ENCODE measurements at places on chromosomes 5 and 9.

DNA sequence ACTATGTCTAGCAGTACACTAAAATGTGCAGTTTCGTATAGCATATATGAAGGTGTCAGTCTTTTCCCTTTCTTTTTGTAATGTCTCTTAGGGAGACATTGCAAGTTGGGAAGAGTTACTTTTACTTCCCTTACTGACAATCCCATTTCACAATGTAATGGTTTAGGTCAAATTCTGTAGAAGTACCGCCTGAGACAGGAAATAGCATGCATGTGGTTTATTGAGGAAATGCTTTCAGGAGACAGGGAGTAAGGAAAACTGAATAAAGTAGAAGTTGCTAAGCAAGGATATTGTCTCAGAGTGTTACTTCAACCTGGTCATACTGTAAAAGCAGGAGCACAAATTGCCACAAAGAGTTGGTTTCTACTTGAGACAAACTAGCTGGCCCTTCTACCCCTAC is 32.1 kb upstream of the MSANTD3 start:
- DNase-seq, result no peak

DNA sequence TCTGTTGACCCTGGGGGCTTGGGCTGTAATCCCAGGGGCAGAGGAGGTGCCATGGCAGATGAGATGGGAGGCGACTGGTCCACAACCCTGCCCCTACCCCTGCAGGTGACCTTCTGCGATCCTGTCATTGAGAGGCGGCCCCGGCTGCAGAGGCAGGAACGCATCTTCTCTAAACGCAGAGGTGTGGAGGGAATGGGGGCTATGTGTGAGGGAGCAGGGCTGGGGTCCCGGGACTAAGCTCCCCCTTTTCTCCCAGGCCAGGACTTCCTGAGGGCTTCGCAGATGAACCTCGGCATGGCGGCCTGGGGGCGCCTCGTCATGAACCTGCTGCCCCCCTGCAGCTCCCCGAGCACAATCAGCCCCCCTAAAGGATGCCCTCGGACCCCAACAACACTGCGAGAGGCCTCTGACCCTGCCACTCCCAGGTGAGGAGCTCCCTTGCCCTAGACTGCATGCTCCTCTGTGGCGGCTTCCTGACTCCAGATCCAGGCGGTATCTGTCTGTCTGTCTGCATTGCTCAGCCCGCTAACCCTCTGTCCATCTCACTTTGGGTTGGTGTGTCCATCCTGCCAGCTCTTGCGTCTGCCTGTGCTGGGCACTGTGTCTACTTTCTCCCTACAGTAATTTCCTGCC is 9.9 kb downstream of the ZDHHC12 start:
- no peak for DNase-seq

DNA sequence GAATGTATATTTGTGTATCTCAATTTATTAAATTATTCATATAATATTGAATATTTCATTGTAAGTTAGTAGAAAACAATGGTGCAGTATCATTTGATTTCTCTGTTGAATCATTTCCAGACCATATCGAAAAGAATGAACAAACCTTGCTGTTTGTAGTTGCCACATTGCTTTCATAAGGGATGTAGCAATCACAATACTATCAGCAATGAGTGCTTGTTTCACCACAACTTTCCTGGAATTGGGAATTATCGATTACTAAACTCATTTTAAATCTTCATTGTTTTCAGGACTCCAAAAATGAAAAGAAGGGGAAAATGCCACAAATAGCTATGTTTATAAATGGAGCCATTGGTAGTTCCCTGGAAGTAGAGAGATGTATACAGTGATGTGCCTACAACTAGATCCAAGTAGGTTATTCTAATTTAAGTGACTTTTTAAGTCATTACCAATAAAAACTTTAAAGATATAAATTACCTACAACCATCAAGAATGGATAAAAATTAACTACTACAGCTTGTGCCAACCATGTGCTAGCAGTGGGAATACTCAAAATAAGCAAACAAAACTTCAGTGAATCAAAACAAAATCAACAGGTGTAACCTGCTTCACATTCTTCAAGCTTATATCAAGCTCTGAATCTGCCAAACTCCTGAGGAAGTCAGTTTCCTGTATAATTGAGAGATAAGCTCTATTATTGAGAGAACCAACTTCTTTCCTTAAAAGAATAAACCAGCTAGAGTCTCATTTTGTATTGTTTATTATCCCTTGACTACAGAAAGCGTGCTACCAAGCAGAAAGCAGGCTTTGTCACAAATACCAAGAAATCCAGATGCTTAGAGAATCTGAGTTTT is 358.6 kb downstream of the ADGRV1 start:
- no peak for DNase-seq

DNA sequence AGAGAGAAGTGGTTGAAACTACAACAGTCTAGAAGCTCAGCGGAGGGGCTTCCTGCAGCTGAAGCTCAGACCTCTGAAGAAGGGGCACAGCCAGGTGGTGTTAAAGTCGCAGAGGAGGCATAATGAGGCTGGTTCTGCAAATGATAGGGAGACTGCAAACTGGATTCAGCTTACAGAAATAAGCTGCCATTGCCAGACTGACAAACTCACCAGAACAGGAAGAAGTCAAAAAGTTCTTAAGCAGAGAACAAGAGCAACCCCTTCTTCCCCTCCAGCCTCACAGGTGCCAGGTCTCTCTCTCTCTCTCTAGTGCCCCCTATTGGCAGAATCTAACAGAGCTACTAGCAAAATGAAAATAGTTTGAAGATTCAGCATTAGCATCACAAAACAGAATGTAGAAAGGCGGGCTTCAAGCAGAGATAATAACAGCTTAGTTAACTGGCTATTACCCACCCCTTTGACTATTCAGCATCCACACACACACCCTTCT is 76.7 kb downstream of the GRAMD2B start:
- DNase-seq, result no peak

DNA sequence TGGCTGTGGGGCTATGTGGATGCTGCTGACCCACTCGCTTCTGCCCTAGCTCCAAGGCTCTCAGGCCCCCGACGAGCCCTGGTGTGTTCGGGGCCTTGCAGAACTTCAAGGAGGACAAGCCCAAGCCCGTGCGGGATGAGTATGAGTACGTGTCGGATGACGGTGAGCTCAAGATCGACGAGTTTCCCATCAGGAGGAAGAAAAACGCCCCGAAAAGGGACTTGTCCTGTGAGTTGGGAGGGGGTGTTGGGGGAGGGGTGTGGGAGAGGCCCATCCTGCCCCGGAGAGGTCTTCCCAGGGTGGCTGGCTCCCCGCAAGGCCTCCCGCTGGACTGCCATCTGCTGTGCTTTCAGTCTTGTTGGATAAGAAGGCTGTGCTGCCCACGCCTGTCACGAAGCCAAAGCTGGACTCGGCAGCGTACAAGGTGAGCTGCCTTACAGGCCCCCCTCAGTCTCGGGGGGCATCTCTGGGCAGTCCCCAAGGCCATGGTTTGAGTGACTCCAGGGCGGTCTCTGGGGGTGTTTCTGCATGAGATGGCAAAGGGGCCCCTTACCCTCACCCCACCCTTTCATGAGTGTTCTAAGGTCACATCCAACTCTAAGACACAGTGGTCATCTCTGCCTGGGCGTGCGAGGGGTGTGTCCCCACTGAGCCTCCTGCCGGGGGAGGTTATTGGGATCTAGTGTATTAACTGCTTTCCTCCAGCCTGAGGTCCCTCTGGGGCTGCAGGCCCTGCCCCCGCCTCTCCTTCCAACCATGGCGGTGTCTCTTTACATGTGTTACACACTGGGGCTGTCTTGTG is 89.5 kb downstream of the PHF2 start:
- DNase-seq, result no peak

DNA sequence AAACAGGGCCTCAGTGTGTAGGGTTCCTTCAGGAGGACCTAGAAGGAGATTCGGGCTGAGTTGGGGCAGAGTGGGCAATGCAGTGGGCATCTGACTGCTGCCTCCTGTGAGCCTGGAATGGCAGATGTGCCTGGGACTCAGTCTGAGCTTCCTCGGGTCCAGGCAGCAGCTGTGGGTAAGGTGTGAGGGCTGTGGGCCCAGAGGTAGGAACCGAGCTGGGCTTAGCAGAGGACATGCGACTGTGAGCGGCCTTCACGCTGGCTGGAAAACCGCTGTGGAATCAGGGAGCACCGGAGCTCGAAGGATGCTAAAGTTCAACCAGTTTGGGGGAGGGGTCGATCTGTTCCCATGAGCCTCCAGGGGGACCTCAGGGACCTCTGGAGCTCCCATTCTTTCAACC is 137.0 kb downstream of the PAX5 start:
- no peak for DNase-seq

GRCh38 chr9:113164536-113165300 is 13.9 kb downstream of the SLC31A2 start:
- DNase-seq, result no peak

GRCh38 chr9:19641046-19641445 is 147.8 kb downstream of the SLC24A2 start:
- DNase-seq, result no peak

DNA sequence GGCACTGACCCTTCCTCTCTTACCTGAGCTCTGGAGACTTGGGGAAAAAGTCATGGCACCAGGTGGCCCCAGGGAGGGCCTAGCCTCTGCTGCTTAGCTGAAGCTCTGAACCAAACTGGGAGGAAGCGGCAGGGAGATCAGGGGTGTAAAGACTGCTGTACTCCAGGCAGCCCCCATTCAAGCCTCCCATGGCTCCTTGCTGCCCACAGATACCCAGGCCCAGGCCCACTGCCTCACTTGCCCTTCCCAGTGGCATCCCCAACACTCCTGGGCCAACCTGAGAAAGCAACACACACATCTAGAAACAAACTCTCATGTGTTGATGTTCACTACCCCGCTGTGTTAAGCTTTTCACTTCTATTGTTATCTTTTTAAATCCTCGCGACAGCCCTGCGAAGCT is 151.6 kb downstream of the C5orf15 start:
- no peak for DNase-seq

GRCh38 chr5:35651002-35651756 is 33.5 kb downstream of the SPEF2 start:
- peak; percentile 1 for DNase-seq

GRCh38 chr5:66553916-66554575 is 42.1 kb upstream of the MAST4 start:
- peak; percentile 53 for DNase-seq

DNA sequence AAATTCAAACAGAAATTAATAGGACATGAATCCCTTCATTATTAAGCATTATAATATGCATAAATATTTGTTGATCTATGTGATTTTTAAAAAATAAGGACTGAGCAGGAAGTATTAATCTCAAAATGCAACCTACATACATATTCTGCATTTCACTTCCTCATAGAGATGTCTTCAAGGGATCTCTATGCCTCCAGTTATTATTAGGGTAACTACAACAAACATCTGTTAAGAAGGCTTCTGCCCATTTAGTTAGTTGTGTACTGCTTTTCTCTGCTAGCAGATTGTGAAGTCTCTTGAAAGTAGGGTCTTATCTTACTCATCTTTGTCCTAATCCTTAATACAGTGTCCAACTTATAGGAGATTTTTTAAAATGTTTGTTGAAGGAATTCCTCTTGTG is 414.1 kb downstream of the ACTL7B start:
- no peak for DNase-seq

All from DMS79 treated with DMSO at 0.1 percent for 48 hours (cell line).